Fibroblast of mammary gland (primary cell): ENCODE measurements at places on chromosomes 13 and 19.

GRCh38 chr13:26062853-26063444 lies 11.1 kb upstream of the SHISA2 start:
- DNase-seq, result peak; percentile 43

- no peak for DNase-seq
Measured at GRCh38 chr13:110268061-110268460, 38.9 kb downstream of the COL4A1 start.

- DNase-seq, result no peak
Measured at GRCh38 chr19:49689133-49690078, at the start of gene ADM5. Gene ADM5, plus strand, starts transcription at chr19:49689594. Its CDS starts 244 bp downstream, at chr19:49689838.

- no peak for DNase-seq
Measured at GRCh38 chr19:39167461-39168257, 29.1 kb upstream of the NCCRP1 start.

DNA sequence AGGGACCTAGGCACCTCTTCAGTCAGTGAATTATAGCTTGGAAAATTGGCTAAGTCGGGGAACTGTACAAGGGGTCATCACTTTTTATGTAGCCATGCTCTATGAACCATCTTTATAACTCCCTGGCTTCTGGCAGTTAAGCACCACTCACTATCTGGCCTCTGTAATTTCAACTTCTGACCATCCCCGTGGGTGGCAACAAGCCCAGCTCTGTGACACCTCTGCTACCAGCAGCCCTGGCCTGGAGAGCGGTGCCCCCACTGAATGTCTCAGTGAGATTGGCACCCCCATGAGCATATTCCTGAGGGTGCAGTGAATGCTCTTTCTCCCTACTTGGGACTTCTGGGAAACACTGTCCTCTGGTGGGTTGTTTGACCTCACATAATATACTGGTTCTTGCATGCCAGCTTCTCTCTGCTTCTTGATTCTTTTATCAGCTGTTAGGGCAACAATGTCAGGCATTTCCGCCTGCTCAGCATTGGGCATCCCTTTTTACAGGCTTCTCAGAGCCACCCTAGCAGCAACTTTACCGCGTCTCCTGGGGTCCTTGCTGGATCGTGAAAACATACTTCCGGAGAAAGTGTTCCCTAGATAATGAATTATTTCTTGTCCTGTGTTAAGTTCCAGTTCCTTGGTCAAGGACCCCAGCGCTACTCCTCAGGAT lies 10.4 kb downstream of the KL start:
- DNase-seq, result no peak
